ENCODE measurements at places on chromosomes 7 and 10. TPM values are rescaled to one million over a fixed set of nuclear protein-coding genes. Genes with fewer than 3 reads are reported as not detected.

- H3K36me3 ChIP-seq, result peaks cover 13% of the 10 kb centered on the region
- H3K27ac ChIP-seq, result no peak overlapping the region
- H3K27me3 ChIP-seq, result no peaks in the 10 kb centered on the region
- no peak for DNase-seq
- no peaks in the 10 kb centered on the region for H3K4me1 ChIP-seq
- no peak overlapping the region for H3K4me3 ChIP-seq
Observed at GRCh38 chr10:92598321-92598720, 5.4 kb downstream of the KIF11 start.

DNA sequence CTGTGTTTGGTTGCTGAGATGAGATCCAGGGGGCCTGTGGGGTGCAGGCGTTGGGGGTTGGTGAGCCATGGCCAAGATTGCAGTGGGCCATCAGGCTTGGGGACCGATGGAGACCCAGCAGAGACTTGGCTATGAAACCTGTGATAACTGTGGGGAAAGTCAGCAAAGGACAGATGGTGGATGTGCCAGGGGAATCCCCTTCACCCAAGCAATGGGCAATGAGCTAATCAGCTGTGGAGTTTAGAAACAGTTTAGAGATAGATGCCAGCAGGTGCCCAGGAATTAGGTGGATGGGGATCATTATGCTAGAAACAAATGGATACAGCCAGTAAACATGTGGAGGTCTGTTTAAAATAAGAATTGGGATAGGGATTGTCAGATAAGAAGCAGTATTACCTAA is 151.4 kb upstream of the FERD3L start:
- H3K4me1 ChIP-seq, result no peaks in the 10 kb centered on the region
- no peak overlapping the region for H3K27ac ChIP-seq
- no peaks in the 10 kb centered on the region for H3K27me3 ChIP-seq
- H3K36me3 ChIP-seq, result no peaks in the 10 kb centered on the region
- no peak overlapping the region for H3K4me3 ChIP-seq

DNA sequence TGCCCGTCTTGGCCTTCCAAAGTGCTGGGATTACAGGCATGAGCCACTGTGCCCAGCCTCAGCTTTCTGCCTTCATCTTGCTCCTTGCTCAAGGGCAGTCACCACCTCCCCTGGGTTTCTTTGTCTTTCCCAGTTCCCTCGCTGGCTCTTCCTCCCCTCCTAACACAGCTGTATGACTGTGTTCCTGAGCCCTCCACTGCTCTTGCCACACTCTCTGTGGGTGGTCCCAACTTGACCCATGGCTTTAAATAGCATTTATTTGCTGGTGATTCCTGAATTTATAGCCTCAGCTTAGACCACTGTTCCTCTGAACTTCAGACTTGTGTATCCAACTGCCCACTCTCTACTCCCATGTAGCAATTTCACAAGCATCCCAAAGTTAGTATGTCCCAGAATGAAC is 181.3 kb downstream of the BAMBI start:
- no peak for DNase-seq
- H3K4me3 ChIP-seq, result no peak overlapping the region
- H3K36me3 ChIP-seq, result no peaks in the 10 kb centered on the region
- H3K4me1 ChIP-seq, result no peaks in the 10 kb centered on the region

DNA sequence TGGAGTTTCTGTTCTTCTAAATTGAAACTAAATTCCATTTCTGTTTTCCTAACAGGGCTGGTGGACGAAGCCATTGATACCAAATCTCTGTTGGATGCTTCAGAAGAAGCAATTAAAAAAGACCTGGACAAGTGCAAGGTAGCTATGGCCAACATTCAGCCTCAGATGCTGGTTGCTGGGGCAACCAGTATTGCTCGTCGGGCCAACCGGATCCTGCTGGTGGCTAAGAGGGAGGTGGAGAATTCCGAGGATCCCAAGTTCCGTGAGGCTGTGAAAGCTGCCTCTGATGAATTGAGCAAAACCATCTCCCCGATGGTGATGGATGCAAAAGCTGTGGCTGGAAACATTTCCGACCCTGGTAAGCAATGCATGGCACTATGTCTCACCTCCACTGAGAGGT is 45.6 kb downstream of the AP3M1 start:
- H3K36me3 ChIP-seq, result peaks cover 88% of the 10 kb centered on the region
- no peak for DNase-seq
- H3K4me1 ChIP-seq, result no peaks in the 10 kb centered on the region
- no peak overlapping the region for H3K4me3 ChIP-seq

DNA sequence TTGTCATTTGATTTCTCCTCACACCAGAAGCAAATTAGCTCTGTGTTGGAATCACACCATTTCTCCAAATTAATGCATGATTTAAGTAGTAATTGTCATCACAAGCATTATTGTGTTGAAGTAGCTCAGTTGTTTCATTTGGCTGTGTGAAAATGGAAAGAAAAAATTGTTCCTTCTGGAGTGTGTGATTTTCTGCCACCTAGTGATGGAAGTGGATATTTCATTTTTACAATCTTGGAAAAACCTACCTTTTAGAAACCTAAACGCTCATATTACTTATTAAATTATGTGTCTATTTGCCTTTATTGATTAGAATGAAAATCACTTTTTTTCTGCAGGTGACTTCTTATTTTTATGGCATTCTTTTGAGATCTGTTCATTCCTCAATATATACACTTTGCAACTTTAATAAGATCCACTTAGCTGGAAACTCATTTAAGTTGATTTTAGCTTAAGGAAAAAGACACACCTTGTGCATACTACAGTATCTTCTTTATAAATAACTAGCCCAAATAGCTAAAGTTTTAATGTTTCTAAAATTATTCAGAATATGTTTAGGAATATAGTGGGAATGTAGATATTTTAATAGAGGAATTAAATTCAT is 50.0 kb downstream of the SRI start:
- no peaks in the 10 kb centered on the region for H3K36me3 ChIP-seq
- peak; percentile 19 for DNase-seq
- H3K27ac ChIP-seq, result no peak overlapping the region
- H3K4me3 ChIP-seq, result no peak overlapping the region
- no peaks in the 10 kb centered on the region for H3K27me3 ChIP-seq
- H3K4me1 ChIP-seq, result no peaks in the 10 kb centered on the region

- H3K27ac ChIP-seq, result no peak overlapping the region
- no peak for DNase-seq
- peaks cover 32% of the 10 kb centered on the region for H3K4me1 ChIP-seq
- no peak overlapping the region for H3K4me3 ChIP-seq
- H3K36me3 ChIP-seq, result no peaks in the 10 kb centered on the region
- no peaks in the 10 kb centered on the region for H3K27me3 ChIP-seq
Observed at GRCh38 chr7:110948280-110948679, 142.6 kb upstream of the LRRN3 start.

- H3K27ac ChIP-seq, result no peak overlapping the region
- H3K4me3 ChIP-seq, result no peak overlapping the region
- H3K27me3 ChIP-seq, result no peaks in the 10 kb centered on the region
- no peaks in the 10 kb centered on the region for H3K4me1 ChIP-seq
- H3K36me3 ChIP-seq, result no peaks in the 10 kb centered on the region
- DNase-seq, result no peak
Observed at GRCh38 chr10:129614341-129614740, 147.3 kb downstream of the MGMT start.

DNA sequence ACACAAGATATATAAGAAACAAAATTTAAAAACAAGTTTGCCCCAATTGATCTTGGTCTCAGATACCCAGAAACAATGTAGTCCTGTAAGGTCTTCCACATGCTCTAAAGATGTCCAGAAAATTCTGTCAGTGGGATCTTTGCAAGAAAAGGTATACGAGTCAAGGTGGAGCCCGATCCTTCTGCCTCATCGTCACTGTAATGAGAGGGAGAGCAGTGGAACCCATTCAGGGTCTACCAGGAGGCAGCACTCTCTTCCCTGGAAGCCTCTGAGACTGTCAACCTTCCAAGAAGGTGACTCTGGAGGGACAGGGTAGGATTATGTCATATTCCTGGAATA is 112.8 kb downstream of the JCAD start:
- H3K4me3 ChIP-seq, result no peak overlapping the region
- H3K27ac ChIP-seq, result no peak overlapping the region
- no peaks in the 10 kb centered on the region for H3K27me3 ChIP-seq

DNA sequence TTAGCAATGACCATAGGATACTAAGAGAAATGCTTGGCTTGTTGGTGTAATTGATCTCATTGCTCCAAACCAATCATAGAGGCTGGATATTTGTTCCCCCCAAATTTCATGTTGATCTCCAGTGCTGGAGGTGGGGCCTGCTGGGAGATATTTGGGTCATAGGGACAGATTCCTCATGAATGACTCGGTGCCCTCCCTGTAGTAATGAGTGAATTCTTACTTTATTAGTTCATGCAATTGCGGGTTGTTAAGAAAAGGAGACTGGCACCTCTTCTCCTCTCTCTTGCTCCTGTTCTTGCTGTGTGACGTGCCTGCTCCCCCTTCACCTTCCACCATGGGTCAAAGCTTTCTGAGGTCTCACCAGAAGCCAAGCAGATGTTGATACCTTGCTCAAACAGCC is 630.1 kb downstream of the CALN1 start:
- no peaks in the 10 kb centered on the region for H3K27me3 ChIP-seq
- H3K27ac ChIP-seq, result no peak overlapping the region
- no peak overlapping the region for H3K4me3 ChIP-seq

DNA sequence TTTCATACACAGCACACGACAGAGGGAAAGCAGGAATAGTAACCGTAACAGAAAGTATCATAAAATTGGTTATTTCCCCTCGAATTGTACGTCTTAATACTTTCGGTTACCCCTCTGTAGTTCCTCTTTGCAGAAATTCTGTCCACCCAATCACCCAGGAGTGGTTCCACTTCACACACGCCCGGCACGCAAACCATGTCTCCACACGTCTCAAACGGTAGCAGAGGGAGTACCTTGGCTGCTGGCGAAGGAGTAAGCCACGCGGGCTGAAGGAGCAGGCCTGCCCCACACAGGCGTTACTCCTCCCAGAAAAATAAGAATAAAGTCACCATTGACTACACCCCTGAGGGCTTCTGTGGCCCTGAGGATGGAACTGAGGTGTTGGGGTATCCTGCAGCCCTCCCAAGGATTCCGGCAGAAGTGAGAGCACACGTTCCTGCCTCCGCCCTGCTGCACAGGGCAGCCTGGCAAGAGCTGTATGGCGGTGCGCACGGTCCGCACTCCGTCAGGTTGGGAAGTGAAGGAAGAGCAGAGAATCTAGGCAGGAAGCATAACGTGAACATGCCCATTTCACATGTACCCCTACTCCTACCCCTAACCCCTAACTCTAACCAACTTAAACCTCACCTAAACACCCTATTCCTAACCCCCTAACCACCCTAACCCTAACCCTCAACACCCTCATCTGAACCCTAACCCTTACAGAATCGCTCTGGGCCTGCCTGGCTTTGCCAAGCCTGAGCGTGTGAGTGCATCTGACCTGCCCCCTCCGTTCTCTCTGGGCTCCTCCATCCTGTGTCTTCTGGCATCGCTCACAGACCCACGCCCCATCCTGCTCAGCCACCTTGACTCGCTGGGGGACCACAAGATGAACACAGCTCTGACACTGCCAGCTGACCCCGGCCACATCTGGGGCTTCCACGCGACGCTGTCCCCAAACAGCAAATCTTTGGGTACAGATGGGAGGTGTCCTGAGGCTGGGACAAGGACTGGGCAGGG is 18.2 kb downstream of the GPR146 start:
- H3K27me3 ChIP-seq, result no peaks in the 10 kb centered on the region
- H3K27ac ChIP-seq, result no peak overlapping the region
- no peak for DNase-seq

GRCh38 chr10:91908337-91909116 is 759 bp downstream of the FGFBP3 start:
- DNase-seq, result peak; percentile 91
- no peaks in the 10 kb centered on the region for H3K36me3 ChIP-seq
- H3K4me3 ChIP-seq, result peak overlapping the region; percentile 82
- H3K4me1 ChIP-seq, result peaks cover 15% of the 10 kb centered on the region

DNA sequence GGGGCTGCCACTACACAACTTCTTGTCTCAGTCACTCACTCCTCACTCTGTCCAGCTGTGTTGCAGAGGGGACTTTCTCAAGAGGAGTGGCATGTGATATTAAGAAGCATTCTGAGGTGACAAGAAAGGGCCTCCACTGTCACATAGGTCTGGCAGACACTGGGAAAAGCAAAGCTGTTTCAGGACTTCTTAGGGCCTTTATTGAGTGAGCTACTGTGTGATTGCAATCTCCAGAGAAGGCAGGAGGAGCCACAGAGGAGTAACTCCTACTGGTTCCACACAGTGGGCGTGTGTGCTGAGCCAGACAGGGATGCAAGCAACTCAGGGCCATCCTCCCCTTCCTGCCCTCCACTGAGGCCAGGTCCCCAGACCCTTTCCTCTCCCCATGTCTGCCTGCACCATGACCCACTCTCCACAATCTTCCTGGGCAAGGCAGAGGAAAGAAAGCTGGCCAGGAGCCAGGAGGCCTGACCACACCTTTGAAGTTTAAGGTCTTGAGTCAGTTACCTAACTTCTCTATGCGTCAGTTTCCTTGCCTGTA is 262.0 kb upstream of the ZMIZ1 start:
- H3K27me3 ChIP-seq, result no peaks in the 10 kb centered on the region
- no peak for DNase-seq
- H3K27ac ChIP-seq, result no peak overlapping the region

DNA sequence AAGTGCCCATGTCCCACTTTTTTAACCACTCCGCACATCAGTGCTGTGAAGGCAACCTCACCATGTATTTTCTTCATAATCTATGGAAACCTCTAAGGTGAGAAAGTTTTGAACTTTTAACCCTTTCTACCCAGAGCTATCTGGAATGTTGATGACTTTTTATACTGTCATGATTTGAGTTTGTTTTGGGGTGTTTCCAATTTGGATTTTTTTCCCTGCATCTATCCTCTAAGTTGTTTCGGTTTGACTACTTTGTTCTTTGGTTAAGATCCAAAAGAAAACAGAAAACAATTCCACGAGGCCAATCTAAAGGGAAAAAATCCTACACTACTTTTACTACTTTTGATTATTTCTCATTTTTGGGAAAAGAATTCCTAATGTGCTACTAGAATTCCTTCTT is 279.7 kb downstream of the USP6NL start:
- no peaks in the 10 kb centered on the region for H3K4me1 ChIP-seq
- H3K27me3 ChIP-seq, result peaks cover 22% of the 10 kb centered on the region
- DNase-seq, result no peak
- H3K36me3 ChIP-seq, result no peaks in the 10 kb centered on the region
- no peak overlapping the region for H3K27ac ChIP-seq

DNA sequence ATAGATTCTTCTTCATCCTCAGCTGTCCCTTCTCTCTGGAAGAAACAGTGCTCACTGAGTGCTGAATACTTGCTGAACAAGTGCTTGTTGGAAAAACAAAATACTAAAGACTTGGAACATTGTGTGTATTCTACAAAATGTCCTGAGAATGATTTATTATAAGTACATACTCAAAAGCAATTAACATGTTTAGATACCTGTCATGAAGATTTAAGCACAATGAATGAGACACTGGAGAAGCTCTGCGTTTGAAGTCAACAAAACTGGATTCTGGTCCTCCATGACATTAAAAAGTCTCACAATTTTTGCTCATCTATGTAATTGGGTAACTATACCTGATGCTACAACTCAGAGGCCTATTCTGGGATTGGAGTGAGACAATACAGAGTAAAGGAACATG is 34.8 kb upstream of the LAMB1 start:
- no peaks in the 10 kb centered on the region for H3K4me1 ChIP-seq
- no peaks in the 10 kb centered on the region for H3K36me3 ChIP-seq
- no peaks in the 10 kb centered on the region for H3K27me3 ChIP-seq
- H3K27ac ChIP-seq, result no peak overlapping the region
- DNase-seq, result no peak
- no peak overlapping the region for H3K4me3 ChIP-seq

- no peak overlapping the region for H3K4me3 ChIP-seq
- H3K36me3 ChIP-seq, result peaks cover 80% of the 10 kb centered on the region
- H3K4me1 ChIP-seq, result no peaks in the 10 kb centered on the region
- H3K27me3 ChIP-seq, result no peaks in the 10 kb centered on the region
- DNase-seq, result no peak
Observed at GRCh38 chr7:99447943-99448342, 9.2 kb downstream of the CPSF4 start.

Gene CACNB2
- total RNA-seq, result 34.1 TPM

Gene FBXL15
- total RNA-seq, result 8.9 TPM

Gene AKR1C4
- not detected for total RNA-seq

Gene ADCYAP1R1
- total RNA-seq, result 0.11 TPM

Gene MYO3A
- 0.88 TPM for total RNA-seq

Gene CYP2C18
- total RNA-seq, result not detected

Measured in A673 (cell line).